Left ventricle myocardium inferior (tissue), 1 donor: ENCODE measurements at places on chromosomes 11 and 22. TPM values are rescaled to one million over a fixed set of nuclear protein-coding genes. Genes with fewer than 3 reads are reported as not detected.

The KCTD14 gene
- total RNA-seq: 0.16 TPM

The ANKK1 gene
- total RNA-seq: not detected

The SLC43A1 gene
- 4.3 TPM for total RNA-seq

- H3K27ac ChIP-seq: no peak overlapping the region
- no peaks in the 10 kb centered on the region for H3K27me3 ChIP-seq
- H3K4me1 ChIP-seq: peaks cover 53% of the 10 kb centered on the region
- no peak for DNase-seq
- H3K36me3 ChIP-seq: no peaks in the 10 kb centered on the region
These were observed 32.3 kb downstream of the CD44 start for GRCh38 chr11:35171226-35171625.

GRCh38 chr22:46273432-46274148 lies 5.8 kb downstream of the TTC38 start:
- H3K4me1 ChIP-seq: peaks cover 21% of the 10 kb centered on the region
- no peak overlapping the region for H3K27ac ChIP-seq
- no peak overlapping the region for H3K4me3 ChIP-seq
- H3K36me3 ChIP-seq: peaks cover 70% of the 10 kb centered on the region
- DNase-seq: no peak
- H3K27me3 ChIP-seq: no peaks in the 10 kb centered on the region

GRCh38 chr22:19809741-19810140 lies 44.9 kb downstream of the GNB1L start:
- H3K27me3 ChIP-seq: no peaks in the 10 kb centered on the region
- H3K4me3 ChIP-seq: no peak overlapping the region
- H3K27ac ChIP-seq: no peak overlapping the region
- peaks cover 6% of the 10 kb centered on the region for H3K4me1 ChIP-seq
- no peaks in the 10 kb centered on the region for H3K36me3 ChIP-seq
